ENCODE measurements at places on chromosomes 1 and 21.
A peak's percentile ranks its signal among the peaks of the same experiment; 100 is the strongest.

- DNase-seq: peak; percentile 99
These were observed at the start of gene CLSTN1 for GRCh38 chr1:9823943-9824701. Gene CLSTN1 (minus strand): TSS chr1:9823965. CDS start chr1:9823733, 232 bp downstream.

DNA sequence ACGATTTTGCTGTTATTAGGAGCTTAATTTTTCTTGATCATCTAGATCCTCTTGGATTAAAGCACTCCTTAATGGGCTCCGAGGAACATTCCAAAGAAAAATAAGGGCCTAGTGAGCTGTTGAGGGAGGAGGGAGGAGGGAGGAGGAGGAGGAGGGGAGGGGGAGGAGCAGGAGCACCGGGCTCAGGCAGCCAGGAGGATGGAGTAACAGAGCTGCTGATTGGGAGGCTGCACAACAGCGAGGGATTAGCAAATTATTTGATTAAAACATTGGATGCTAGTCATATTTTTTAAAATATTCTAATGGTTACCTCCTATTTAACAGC is 302.1 kb upstream of the RRP15 start:
- DNase-seq: no peak

DNA sequence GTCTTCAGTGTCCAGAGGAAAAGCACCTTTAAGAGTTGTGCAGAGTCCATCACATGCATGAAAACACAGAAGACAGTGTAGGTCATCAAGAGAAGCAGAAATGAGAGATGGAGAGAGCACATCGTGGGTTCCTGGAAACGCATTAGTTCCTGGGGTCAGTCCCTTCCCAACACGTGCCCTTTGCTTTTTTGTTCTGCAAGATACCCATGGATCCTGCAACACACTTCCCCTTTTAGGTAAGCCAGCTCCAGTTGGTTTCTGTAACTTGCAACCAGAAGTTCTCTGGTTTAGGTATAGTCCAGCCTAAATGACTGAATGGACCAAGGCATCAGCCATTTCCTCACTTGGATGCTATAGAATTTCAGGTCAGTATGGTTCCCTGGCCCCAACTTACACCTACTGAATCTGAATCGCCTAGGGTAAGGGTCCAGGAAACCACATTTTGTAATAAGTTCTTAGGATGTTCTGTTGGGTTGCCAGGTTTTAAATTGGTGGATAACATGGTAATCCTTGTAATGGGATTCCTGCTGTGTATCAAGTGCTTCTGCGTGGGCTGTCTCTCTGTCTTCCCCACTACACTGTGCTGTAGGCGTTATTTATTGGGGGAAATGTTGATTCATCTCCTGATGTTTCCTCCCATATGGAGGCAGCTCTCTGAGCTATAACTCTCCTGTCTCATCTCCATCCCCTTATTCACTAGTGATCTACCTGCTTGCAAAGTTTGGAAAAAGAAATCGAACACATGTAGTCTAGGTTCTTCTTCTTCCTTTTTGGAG is 230.6 kb downstream of the TNR start:
- DNase-seq: no peak

- peak; percentile 88 for DNase-seq
These were observed 12.0 kb downstream of the PPFIA4 start for GRCh38 chr1:203038217-203038741.

GRCh38 chr1:223323491-223324484 is 40.2 kb downstream of the SUSD4 start:
- DNase-seq: no peak

DNA sequence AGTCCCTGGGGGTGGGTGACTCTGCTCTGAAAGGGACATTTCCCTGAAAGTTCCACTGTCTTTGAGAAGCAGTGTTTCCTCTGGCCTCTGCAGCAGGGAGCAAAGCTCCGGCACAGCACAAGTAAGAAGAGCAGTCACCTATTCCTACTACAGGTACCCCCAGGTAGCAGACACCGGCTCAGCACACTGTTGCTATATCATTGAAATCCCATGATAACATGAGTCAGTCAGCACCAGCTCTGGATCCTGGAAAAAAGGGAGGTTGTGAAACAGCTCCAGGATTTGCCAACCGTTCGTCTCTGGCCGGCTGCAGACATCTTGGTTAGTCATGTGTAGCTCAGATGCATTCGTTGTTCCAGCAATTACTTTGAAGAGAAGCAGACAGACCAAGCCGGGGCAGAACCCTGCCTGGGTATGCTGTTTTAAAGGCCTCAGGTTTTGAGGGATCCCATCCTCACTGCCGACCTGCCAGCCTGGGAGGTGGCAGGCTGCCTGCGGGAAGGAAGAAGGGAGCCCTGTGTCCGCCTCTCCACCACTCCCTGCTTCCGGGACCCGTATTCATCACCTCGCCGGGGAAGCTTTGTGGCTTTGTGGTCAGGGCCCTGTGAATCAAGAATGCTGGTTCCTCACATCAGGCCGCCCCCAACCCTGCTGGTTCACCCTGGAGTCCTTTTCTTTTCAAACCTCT is 139.2 kb downstream of the CLIC6 start:
- DNase-seq: peak; percentile 88

DNA sequence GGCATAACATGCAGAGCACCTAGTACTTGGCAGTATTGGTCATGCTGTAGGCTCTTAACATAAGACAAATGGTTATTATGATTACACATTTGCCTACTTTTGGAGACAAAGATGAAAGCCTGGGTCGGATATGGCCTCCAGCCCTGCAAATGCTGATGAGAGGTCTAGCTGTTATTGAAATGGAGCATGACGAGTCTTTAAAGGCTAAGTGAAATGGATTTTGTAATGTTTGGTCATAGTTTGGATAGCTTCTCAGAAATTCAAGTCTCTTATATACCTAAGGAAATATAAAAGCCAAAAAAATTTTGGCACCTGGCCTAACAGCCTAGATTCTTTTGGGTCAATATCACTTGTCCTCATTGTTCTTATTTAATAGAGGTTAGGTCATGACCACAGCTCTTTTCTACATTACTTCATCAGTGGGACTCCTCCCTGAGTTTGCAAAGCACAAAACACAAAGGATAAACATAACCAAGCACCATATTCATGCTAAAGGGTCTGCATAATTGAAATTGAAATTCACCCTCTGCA is 69.2 kb upstream of the WLS start:
- no peak for DNase-seq

DNA sequence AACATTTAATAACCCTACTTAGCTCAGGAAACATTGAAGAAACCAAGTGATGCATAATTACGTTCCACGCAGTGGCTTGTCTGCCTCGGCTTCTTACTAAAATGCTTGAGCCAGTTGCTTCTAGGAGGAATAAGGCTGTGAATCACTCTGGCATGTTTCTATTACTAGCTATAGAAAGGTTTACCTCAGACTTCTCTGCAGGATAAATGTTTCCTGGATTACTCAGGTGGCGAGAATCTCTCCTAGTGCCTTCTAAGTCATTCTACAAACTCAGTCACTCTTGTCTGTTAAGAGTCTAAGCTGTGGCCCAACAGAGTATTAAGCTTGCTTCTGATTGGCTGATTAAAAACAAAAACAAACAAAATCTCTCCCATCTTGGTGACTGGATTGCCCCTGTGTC is 92.0 kb upstream of the RALGPS2 start:
- DNase-seq: peak; percentile 56

- no peak for DNase-seq
These were observed 52.2 kb downstream of the EPB41 start for GRCh38 chr1:28966617-28967016.

GRCh38 chr21:40015818-40016217 is 148.6 kb downstream of the PCP4 start:
- no peak for DNase-seq

GRCh38 chr1:37108596-37109188 is 74.4 kb upstream of the GRIK3 start:
- no peak for DNase-seq

GRCh38 chr1:5296095-5296494 is 641.7 kb downstream of the AJAP1 start:
- DNase-seq: no peak

GRCh38 chr21:44967082-44968047 is 27.5 kb downstream of the SLX9 start:
- DNase-seq: no peak

DNA sequence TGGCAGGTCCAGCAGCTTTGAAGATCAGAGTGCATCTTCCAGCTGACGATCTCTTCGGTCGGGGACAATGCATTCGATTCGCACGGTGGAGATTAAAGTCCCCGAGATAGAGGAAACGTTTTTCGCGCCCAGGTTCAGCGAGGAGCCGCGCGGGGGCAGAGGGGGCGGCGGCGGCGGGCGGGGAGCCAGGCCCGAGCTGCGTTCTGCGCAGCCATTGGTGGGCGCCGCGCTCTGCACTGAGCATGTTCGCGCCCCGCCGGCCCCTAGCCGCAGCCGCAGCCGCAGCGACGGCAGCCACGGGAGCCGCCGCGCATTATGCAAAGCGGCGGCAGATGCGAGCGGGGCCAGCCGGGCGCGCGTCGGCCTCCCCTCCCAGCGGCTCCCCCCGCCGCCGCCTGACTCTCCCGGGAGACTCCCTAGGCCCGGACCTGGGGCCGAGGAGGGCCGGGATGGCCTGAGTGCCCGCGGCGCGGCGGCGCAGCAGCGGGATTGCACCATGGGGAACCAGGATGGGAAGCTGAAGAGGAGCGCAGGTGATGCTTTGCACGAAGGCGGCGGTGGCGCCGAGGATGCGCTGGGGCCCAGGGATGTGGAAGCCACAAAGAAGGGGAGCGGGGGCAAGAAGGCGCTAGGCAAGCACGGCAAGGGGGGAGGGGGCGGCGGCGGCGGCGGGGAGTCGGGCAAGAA is at the start of gene FMN2:
Gene FMN2, plus strand, starts transcription at position 270 of the 687 bp plus-strand sequence. Its CDS starts 227 bp downstream, at position 497.
- DNase-seq: peak; percentile 94

- no peak for DNase-seq
These were observed 104.0 kb downstream of the NIBAN1 start for GRCh38 chr1:184870319-184870718.

DNA sequence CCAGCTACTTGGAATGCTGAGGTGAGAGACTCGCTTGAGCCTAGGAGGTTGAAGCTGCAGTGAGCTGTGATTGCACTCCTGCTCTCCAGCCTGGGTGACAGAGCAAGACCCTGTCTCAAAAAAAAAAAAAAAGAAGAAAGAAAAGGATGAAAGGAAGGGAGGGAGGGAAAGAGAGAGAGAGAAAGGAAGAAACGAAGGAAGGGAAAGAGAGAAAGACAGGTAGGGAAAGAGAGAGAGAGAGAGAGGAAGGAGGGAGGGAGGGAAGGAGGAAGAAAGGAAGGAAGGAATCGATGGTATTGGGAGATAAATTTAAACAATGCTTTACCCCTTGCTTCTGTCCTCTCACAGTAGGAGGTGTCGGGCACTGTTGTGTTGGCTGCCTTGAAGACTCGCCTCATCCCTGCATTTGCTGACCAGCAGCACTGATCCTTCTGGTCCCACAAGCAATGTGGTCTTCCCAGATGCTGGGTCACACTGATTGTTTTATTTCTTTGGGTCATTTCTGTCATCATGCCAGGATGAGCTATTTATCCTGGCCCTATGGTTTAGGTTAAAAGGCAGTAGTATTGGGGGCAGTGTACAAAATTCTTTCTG is 30.9 kb downstream of the GPR137B start:
- DNase-seq: no peak

DNA sequence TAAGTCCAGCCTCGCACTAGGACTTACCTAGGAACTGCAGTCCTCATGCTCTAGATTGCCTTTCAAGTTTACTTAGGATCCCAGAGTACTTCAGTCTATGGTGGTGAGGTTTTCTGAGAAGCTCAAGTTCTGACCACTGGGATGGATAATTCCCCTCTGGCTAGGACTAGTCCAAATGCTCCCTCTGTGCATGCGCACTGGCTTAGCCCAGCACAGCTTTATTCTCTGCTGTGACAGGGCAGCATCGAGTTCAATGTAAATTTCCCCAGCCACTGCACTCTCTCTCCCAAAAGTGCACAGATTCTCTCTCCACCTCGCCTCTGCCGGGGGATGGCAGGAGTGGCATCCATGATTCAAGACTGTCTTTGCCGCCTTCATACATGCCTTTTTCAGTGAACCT is 241.6 kb downstream of the ZNF326 start:
- DNase-seq: no peak

All from AG20443 (cell line).